DMS 273 treated with DMSO at 0.1 percent for 48 hours (cell line): ENCODE measurements at places on chromosomes 16 and 17.
A peak's percentile ranks its signal among the peaks of the same experiment; 100 is the strongest.

GRCh38 chr16:67294938-67295361 lies 15.6 kb downstream of the PLEKHG4 start:
- peak; percentile 14 for DNase-seq

- DNase-seq, result no peak
Measured at GRCh38 chr17:12953156-12953555, 64.7 kb downstream of the ELAC2 start.

GRCh38 chr16:75624921-75625334 lies 1.8 kb upstream of the ADAT1 start:
- no peak for DNase-seq

- DNase-seq, result peak; percentile 97
Measured at GRCh38 chr16:85395207-85395912, 217.8 kb upstream of the GSE1 start.

DNA sequence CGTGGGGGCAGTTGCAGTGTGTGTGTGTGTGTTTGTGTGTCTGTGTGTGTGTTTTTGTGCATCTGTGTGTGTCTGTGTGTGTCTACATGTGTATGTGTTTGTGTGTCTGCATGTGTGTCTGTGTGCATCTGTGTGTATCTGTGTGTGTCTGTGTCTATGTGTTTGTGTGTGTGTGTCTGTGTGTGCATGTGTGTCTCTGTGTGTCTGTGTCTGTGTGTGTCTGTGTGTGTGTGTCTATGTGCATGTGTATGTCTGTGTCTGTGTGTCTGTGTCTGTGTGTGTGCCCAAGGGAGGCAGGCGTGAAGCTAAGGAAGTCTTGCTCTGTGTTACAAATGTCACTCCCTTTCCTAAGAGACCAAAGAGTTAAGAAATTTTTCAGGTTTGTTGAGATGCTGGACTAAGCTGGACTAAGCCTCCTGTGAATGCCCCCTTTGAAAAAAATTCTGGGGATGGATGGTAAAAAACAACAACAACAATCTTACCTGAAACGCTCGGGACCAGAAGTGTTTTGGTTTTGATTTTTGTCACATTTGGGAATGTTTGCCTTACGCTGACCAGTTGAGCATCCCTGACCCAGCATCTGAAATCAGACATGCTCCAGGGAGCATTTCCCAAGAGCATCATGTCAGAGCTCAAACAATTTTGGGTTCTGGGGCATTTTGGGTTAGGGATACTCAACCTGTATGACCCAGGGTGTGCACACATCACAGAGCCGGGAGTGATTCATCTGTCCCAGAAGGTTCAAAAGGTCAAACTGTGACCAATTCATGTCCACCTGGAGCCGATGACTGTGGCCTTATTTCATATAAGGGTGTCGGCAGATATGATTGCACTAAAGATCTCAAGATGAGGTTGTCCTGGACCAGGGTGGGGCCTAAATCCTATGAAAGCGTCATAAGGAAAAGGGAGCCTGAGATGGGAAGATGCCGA lies 48.6 kb upstream of the ZNF469 start:
- DNase-seq, result no peak

DNA sequence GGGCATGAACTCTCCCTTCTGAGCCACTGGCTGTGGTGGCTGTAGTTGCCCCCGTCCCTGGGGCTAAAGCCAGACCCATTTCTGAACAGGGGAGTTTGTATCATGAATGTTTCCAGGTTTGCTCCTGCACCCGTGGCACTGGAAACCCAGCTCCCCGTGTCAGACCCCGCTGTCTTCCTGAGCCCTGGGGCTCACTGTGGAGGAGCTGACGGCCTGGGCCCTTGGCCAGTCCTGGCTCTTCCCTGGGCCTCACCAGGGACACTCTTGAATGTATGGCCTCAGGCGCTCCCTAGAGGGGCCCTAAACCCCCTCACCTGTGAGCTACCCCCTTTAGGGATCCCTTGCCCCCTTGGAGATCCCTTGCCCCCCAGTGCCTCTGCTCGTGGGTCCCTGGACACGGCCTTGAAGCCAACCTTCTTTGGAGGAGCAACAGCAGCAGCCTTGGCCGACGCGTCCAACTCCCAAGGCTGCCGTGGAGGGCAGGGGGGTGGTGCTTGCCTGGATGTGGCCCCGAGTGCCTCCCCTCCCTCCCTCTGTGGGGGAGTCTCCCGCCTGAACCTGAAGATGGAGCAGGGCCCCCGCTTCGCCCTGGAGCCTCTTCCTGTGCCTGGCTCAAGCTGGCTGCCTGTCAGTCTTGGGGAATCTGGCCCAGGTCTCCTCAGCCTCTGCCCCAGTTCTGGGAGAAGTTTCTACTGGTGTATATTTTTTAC lies 15.9 kb downstream of the CASKIN2 start:
- no peak for DNase-seq

DNA sequence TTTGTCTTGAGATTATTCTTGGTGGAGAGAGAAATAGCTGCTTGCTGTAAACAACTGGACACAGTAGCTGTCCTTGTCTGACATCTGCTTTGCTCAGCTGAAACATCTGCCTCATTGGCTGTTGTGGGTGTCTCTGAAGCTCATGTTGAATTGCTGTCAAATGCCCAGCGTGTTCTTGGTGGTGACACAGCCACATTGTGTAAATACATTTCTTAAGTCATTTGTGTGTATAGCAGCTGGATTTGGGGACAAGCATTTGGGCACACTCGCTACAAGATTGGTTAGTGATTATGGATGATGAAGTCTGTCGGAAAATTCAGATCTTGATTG lies 5.3 kb downstream of the FAM234A start:
- DNase-seq, result no peak

DNA sequence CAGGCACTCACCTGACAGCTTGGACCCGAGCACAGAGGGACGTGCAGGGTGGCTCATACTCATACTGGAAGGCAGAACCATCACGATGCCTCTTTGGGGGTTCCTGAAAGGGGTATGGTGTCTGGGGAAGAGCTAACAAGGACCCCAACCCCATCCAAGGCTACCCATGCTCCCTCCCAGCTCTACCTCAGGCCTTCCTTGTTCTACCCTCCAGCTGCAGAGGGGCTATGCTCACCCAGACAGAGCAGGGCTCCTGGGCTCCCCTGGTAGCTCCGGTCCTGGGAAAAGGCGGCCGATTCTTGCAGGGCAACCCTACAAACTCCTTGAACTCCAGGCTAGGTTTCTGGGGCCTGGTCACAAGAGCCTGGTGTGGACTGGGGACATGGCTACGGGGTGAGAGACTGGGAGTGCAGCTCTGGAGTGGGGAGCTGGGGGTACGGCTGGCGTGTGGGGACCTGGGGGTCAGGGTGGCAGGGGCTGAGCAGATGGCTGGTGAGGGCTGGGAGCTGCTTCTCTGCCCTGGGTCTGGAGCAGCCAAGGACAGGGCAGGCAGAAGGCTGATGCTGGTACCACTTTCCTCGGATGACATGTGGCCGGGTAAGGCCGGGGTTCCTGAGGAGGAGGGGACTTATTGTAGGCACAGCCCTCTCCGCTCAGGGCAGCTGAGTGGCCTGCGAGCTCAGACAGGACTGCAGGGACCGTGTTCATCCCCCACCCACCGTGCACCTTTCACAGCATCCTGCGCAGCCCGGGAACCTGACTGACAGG lies 2.1 kb downstream of the ACD start:
- no peak for DNase-seq

DNA sequence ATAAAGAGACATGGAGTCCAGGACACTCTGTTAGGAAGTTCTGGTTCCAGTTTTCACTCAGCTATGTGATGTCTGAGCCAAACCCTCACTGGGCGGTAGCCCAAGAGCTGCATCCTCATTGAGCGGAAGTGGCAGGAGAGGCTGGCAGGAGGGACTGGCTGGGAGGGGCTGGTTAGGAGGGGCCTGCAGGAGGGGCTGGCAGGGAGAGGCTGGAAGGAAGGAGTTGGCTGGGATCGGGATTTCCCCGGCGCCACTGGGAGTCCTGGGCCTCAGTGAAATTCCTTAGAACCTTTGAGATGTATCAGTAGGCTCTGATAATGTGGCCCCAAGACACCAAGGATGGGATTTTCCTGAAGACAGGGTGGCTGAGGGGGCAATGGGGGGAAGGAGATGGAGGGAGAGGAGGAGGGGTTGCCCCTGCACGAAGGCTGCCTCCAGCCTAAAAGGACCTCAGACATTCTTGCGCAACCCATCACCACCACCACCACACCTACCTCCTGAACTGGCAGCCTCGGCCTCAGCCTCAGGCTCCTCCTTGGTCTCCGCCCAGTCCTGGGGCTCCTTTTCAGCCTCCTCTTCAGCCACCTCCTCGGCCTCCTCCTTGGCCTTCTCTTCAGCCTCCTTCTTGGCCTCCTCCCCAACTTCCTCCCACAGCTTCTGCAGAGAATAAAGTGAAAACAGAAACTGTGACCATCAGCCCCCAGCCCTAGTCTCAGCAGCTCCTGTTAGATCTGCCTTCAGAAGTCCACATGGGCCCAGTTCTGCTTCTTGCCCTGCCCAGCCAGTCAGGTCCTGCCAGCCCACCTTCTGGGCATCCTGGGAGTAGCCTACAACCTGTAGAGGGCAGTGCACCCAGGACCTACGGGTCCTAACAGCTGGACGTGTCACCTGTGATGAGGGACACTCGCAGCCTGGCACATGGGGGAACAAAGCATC lies 31.7 kb downstream of the CNGB1 start:
- no peak for DNase-seq

DNA sequence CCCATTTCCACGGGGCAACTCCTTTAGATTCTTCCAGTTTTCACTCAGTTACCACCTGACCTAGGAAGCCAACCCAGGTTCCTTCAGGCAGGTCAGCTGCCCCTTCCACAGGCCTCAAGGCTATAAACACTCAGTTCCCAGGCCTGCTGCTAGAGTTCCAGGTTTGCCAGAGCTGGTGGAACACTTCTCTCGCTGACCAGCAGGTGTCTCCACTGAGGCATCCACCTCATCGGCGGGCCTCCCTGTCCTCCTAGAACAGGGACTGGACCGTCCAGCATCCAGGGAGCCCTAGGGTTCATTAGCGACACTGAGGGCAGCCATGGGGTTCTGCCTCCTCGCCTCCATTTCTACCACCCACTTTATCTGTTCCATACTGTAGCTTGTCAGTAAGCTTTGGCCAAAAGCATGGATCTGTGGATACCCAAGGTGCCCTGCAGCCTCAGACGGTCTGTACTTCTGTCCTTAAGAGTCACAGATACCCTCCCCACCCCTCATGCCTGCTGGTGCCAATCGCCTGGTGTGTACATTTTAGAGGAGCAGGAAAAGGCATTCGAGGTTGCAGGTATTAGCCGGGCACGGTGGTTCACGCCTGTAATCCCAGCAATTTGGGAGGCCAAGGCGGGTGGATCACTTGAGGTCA lies 29.0 kb downstream of the PIMREG start:
- no peak for DNase-seq

- DNase-seq, result no peak
Measured at GRCh38 chr17:76599694-76600460, 14.2 kb upstream of the ST6GALNAC2 start.

GRCh38 chr16:13587181-13587580 lies 332.8 kb upstream of the ERCC4 start:
- no peak for DNase-seq

DNA sequence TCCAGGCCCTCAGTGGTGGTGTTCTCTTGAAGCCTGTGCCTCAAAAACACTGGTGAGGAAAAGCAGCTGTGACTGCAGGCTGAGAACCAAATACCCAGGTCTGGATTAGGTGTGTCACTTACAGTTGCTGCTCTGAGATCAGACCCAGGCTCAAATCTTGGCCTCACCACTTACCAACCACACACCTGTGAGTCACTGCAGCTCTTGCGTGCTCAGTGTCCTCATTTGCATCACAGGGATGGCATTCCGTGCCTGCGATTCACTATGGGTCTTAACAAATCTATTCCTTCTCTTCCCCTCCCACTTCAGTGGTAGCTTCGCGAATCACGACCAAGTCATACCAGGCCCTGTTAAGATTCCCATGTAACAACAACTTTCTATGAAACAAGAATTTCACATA lies 233.4 kb upstream of the HSBP1 start:
- no peak for DNase-seq

DNA sequence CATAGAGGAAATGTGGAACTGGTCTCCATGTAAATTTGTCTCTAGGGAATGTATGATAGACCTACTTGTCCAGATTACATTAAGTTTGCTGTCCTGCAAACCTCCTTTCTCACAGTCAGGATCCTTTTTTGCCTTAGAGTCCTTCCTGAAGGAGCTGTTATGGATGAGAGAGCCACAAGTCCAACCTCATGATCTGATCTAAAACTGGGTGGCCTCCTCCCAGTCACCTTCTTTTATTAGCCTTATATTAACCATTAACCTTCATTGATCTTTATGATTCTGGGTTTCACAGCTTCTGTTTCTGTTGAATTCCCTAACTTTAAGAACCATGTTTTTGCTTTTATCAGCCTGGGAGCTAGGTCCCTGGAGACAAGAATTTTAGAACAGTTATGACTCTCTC lies 64.1 kb downstream of the NEUROD2 start:
- DNase-seq, result no peak

GRCh38 chr17:58911741-58912343 lies 156.2 kb downstream of the PPM1E start:
- DNase-seq, result no peak
